ENCODE measurements at places on chromosomes 6 and 20. TPM values are rescaled to one million over a fixed set of nuclear protein-coding genes. Genes with fewer than 3 reads are reported as not detected.

Gene CAGE1
- 0.10 TPM for total RNA-seq

- no peaks in the 10 kb centered on the region for H3K36me3 ChIP-seq
- peaks cover 2% of the 10 kb centered on the region for H3K4me1 ChIP-seq
- H3K27me3 ChIP-seq = peaks cover 10% of the 10 kb centered on the region
- no peak overlapping the region for H3K27ac ChIP-seq
- H3K4me3 ChIP-seq = no peak overlapping the region
- DNase-seq = no peak
Observed at GRCh38 chr20:19929481-19930145, 87.5 kb upstream of the NAA20 start.

DNA sequence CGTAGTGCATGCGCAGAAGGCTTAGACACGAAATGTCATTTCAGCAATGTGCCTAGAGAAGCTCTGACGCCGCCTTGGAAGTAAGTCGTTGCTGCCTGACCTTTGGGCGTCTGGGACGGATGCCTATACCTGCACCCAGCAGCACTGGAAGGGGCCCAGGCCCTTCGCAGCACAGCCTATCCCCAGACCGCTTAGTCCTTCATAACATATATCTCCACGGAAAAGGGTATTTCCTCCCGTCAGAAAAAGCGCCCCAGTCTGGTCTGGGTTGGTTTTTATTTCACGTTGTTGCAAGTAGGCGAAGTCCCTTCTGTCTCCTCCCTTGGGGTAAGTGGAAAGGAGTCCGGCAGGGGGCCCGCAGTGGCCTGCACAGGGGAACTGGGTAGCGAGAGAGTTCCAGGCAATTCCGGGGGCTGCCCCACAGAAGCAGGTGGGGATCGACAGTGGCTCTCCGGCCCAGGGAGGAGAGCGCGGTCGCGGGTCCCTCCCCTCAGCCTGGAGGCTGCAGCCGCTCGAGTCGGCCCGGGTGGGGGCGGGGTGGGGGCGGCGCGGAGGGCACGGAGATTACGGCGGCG is 559 bp upstream of the EYA4 start:
- H3K4me3 ChIP-seq = no peak overlapping the region
- H3K27ac ChIP-seq = no peak overlapping the region
- H3K27me3 ChIP-seq = peaks cover 67% of the 10 kb centered on the region
- DNase-seq = no peak
- H3K4me1 ChIP-seq = peaks cover 9% of the 10 kb centered on the region

DNA sequence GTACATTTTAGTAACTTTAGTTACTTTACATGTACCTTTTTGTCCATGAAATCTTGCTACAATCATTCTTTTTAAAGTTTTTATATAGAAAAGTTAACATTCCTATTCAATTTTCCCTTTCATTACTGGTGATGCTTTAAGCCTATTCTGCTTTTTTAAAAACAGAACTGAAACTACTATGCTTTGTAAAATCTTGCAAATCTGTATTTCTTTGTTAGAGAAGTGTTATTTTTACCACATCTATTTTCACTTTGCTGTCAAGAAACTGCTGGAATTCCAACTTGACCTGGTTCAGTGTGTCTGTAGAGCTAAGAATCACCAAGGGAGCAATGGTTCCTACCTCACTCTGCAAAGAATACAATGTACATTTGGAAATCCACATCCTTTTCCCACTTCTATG is 21.8 kb upstream of the SAMD5 start:
- no peak overlapping the region for H3K27ac ChIP-seq
- peaks cover 19% of the 10 kb centered on the region for H3K27me3 ChIP-seq
- H3K4me1 ChIP-seq = no peaks in the 10 kb centered on the region
- H3K36me3 ChIP-seq = no peaks in the 10 kb centered on the region

DNA sequence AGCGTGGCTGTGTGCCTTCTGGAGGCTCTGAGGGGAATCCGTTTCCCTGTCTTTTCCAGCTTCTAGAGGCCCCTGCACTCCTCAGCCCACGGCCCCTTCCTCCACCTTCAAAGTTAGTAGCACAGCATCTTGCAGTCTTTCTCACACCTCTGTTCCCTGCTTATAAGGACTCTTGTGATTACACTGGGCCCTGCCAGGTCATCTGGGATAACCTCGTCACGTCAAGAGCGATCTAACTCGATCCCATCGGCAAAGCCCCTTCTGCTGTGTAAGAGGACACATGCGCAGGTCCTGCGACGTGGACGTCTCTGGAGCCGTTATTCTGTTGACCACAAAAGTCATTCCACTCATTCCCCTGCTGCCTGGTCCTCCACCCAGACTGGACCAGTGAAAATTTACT is 159.2 kb downstream of the BMP7 start:
- no peaks in the 10 kb centered on the region for H3K36me3 ChIP-seq
- H3K4me3 ChIP-seq = no peak overlapping the region
- DNase-seq = no peak
- H3K4me1 ChIP-seq = no peaks in the 10 kb centered on the region

Measured in activated naive CD8-positive, alpha-beta T cell treated with anti-CD3 and anti-CD28 coated beads for 36 hours (primary cell).